ENCODE measurements at places on chromosomes 5 and 9. TPM values are rescaled to one million over a fixed set of nuclear protein-coding genes. Genes with fewer than 3 reads are reported as not detected.

PCDHB5 gene
- 0.08 TPM for total RNA-seq

PRKAA1 gene
- total RNA-seq: 75.8 TPM

FAM221B gene
- not detected for total RNA-seq

HCN1 gene
- total RNA-seq: 0.36 TPM

F2RL2 gene
- total RNA-seq: 0.13 TPM

CDX1 gene
- not detected for total RNA-seq

BSPRY gene
- 0.13 TPM for total RNA-seq

PRSS3 gene
- 1.0 TPM for total RNA-seq

ALG2 gene
- 20.8 TPM for total RNA-seq

SEMA6A gene
- 0.54 TPM for total RNA-seq

DDX4 gene
- not detected for total RNA-seq

SLC9A3 gene
- total RNA-seq: 2.0 TPM

C5orf58 gene
- total RNA-seq: 0.15 TPM

PIGO gene
- 58.7 TPM for total RNA-seq

PARP8 gene
- 20.2 TPM for total RNA-seq

FOXD1 gene
- 63.3 TPM for total RNA-seq

SOX30 gene
- not detected for total RNA-seq

HSD17B3 gene
- 0.39 TPM for total RNA-seq

BTNL9 gene
- 37.5 TPM for total RNA-seq

F2R gene
- 26.0 TPM for total RNA-seq

NUTM2G gene
- not detected for total RNA-seq

FCHSD1 gene
- total RNA-seq: 32.8 TPM

NPR2 gene
- 12.2 TPM for total RNA-seq

FBP2 gene
- not detected for total RNA-seq

PCDHGA11 gene
- total RNA-seq: 0.39 TPM

MRPS30 gene
- 47.2 TPM for total RNA-seq

SLC4A9 gene
- total RNA-seq: not detected

KYAT1 gene
- 6.1 TPM for total RNA-seq

LRRTM2 gene
- total RNA-seq: not detected

CRHBP gene
- 0.10 TPM for total RNA-seq

AGXT2 gene
- total RNA-seq: not detected

FOXD4L5 gene
- total RNA-seq: 0.08 TPM

LRRC19 gene
- total RNA-seq: not detected

TOR4A gene
- total RNA-seq: 37.1 TPM

ZNF883 gene
- not detected for total RNA-seq

IL3 gene
- not detected for total RNA-seq

PHF24 gene
- 0.08 TPM for total RNA-seq

GRXCR2 gene
- not detected for total RNA-seq

SAXO1 gene
- total RNA-seq: not detected

NUDCD2 gene
- total RNA-seq: 58.6 TPM

MEIKIN gene
- total RNA-seq: not detected

TEX48 gene
- total RNA-seq: not detected

SLC1A3 gene
- 0.13 TPM for total RNA-seq

Data from Panc1 (cell line).